ENCODE measurements at places on chromosomes 2 and 18.

- DNase-seq = no peak
Measured at GRCh38 chr2:121570036-121570666, 39.5 kb downstream of the RNU4ATAC start.

DNA sequence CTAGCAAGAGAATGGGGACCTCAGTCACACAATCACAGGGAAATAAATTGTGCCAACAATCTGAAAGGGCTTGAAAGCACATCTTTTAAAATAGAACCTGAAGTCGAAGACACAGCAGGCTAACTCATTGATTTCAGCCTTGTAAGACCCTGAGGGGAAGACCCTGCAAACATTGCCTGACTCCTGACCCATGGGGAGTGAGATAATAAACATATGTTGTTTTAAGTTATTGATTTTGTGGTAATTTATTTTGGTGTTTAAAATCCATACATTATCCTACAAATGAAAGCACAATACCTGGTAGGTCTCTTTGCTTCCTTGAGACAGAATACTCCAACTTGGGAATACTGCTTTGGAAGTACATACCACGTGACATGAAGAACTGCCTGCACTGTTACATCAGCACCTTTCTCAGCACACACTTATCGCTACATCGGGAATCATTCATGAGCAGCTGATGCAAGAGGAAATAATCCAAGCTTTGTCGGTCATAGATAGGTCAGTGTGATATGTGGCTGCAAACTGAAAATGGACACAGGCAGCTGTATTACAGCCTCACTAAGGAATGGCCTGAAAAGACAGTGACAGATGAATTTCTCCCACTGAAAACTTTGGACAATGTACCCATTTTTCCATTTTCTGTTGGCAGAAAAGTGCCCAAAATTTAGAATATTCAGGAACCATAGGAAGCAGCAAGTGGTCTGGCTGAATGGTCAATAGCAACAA is 494.5 kb upstream of the MAP2 start:
- DNase-seq = no peak

DNA sequence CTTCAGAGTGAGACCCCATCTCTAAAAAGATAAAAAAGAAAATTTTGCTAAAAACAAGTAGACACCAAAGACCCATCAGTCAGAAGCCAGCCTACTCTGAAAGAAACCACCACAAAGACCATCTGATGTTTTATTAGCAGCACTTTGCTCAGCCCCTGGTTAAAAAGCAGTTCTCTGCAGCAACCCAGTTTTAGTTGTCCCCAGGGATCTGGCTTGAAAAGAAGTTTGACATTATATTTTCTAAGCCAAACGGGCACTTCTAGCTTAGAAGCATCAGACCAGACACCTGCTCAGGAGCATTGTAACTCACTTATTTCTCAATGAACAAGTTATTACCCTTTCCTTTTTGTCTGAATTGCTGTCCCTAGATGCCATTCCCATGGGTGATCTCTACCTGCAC is 164.2 kb upstream of the ETAA1 start:
- no peak for DNase-seq

GRCh38 chr2:134123332-134123731 is 130.5 kb upstream of the MGAT5 start:
- no peak for DNase-seq

GRCh38 chr2:27262379-27263286 is at the start of gene SLC30A3:
Gene SLC30A3 (minus strand): TSS chr2:27263047. CDS start chr2:27262906, 141 bp downstream.
- no peak for DNase-seq

DNA sequence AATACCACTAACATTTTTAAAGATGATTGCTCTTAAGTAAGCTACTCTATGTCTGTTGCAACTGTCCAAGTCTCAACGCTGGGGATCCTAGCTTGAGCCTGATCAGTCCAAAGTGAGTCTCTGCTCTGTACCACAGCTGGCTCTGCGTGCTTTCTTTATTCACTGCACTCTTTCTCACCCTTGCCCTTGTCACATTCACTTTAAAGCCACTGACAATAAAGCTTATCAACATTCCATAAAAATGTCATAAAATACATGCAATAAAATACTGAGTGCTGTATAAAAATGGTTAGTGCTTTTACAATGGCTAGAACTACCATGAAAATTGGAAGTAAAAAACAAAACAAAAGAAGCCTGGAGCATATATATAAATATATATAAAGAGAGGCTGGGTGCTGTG is 45.5 kb upstream of the LRRTM4 start:
- DNase-seq = no peak

All from NCI-H2081 (cell line).